ENCODE measurements at places on chromosomes 16 and 17.
A peak's percentile ranks its signal among the peaks of the same experiment; 100 is the strongest.

DNA sequence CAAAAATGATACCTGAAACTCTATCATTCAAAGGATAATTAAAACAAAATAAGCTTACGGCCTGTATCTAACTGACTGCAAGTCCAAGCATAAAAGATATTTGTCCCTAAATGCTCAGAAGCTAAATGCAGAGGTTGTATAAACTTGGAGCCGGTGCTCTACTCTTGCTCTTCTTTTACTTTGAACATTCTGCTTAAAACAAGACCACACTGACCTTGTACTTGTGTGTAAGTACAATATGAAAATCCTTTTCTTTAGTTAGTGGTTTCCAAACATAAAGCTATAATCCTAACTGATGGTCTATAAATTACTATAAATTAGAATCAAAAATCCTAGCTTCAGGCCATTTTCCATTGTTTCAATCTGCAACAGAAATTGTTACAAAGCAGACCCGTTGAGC is 74.6 kb downstream of the SPAG9 start:
- no peak for DNase-seq

DNA sequence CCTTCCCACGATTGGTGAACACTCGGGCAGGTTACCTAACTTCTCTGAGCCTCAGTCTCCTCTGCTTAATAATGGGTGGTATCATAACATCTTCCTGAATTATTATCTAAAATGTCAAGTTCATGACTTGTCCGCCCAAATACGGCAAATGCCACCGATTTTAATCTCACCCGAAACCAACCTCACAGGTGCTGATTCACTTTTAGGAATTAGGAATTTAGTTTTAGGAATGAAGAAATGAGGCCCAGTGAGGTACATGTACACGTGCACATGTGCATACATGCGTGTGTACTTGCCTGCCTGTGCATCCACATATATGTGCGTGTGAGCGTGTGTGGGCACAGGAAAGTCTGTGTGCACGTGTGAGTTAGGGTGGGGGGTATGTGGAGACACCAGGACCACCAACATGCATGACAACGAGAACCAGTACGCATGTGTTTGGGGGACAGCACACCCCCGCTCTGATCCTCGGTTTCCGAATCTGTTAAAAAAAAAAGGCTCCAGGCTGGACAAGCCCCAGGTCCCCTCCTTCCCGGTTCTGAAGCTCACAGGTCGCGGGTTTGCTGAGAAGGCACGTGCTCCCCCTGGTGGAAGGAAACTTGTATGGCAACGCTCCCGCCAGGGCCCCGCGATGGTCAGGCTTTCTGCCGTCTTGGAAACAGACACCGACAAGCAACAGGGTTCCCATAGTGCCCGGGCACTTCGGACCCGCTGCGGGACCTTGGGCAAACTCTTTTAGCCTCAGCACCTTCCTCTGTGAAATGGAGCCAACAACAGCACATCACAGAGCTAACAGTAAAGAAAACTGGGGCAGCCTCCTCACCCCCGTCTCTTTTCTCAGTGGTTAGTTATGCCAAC is 219.2 kb downstream of the RBFOX3 start:
- peak; percentile 37 for DNase-seq

- no peak for DNase-seq
Measured at GRCh38 chr16:82384017-82384416, 214.0 kb upstream of the MPHOSPH6 start.

DNA sequence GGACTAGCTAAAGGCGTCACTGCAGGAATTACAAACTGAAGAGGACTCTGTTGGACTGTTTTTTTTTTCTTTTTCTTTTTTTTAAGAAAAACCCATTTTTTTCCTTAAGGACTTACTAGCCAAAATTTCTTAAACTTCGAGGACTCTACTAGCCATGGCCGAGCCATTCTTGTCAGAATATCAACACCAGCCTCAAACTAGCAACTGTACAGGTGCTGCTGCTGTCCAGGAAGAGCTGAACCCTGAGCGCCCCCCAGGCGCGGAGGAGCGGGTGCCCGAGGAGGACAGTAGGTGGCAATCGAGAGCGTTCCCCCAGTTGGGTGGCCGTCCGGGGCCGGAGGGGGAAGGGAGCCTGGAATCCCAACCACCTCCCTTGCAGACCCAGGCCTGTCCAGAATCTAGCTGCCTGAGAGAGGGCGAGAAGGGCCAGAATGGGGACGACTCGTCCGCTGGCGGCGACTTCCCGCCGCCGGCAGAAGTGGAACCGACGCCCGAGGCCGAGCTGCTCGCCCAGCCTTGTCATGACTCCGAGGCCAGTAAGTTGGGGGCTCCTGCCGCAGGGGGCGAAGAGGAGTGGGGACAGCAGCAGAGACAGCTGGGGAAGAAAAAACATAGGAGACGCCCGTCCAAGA is 878 bp downstream of the HEXIM1 start:
- DNase-seq, result no peak

GRCh38 chr17:2343421-2343820 is 6.1 kb downstream of the SGSM2 start:
- DNase-seq, result no peak

DNA sequence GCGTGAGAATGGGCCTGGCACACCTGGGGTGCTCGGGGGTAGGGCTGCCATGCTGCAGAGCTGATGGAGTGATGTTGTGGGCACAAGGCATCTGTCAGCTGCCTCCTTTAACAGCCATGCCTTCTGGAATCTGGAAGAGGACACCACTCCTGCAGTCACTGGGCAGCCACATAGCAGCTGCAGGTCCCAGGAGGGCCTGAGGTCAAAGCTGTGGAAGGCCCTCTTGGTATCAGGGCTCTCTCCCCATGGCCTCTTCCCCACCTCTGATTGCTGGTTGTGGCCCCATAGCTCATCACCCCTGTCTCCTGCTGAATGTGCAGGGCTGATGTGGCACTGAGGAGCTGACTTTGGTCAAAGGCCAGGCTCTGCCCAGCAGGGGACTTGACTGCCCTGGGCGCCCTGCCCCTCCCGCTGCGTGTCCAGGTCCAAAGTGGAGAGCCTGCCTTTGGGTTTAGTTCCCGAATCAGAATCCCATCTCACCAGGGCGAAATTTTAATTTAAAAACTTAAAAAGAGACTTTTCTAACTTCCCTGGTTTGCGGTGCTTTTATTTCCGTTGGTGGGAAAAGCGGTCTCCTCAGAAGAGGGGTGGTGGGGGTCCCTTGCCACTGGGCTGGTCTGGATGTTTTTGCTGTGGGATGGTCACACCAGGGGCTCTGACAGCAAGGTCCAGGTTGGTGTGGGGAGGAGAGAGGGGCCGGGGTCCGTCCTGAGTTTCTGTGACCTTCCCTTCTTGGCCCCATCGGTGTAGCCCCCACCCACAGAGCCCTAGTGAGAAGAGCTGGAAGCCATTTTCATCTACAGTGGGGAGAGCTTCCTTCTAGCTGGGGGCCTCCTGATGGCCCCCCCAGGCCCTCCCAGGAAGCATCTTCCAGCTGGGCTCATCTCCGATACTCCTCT is 5.9 kb downstream of the UBALD2 start:
- DNase-seq, result no peak

GRCh38 chr17:36715951-36716350 is 114.6 kb downstream of the MRM1 start:
- no peak for DNase-seq

DNA sequence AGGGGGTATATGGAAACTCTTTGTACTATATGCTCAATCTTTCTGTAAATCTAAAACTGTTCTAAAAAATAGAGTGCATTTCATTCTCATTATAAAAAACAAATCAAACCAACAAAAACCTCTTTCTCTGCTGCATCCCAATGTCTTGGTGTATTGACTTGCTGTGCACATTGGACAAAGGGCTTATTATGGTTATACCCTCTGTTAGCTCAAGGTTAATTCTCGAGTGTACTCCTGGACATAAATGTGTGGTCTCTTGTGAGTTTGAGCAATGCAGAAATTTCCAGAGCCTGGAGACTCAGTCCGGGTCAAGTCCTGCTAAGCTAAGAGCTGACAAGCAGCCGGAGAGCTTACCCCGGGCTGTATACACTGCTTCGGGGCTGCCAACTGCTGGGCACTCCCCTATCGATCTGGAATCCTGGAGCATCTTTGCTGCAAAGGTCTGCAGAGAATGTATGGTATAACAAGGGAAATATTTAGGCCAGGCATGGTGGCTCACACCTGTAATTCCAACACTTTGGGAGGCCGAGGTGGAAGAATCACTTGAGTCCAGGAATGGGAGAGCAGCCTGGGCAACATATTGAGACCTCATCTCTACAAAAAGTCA is 66.2 kb upstream of the BRD7 start:
- DNase-seq, result no peak

DNA sequence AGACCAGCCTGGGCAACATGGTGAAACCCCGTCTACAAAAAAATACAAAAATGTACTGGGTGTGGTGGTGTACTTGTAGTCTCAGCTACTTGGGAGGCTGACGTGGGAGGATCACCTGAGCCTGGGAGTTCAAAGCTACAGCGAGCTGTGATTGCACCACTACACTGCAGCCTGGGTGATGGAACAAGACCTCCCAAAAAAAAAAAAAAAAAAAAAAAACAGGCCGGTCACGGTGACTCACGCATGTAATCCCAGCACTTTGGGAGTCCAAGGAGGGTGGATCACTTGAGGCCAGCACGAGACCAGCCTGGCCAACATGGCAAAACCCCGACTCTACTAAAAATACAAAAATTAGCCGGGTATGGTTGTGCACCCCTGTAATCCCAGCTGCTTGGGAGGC is 12.7 kb upstream of the APPBP2 start:
- no peak for DNase-seq

- DNase-seq, result no peak
Measured at GRCh38 chr16:6641091-6641490, 691.6 kb upstream of the RBFOX1 start.

GRCh38 chr17:1455291-1455796 is 688 bp downstream of the CRK start:
- DNase-seq, result no peak

DNA sequence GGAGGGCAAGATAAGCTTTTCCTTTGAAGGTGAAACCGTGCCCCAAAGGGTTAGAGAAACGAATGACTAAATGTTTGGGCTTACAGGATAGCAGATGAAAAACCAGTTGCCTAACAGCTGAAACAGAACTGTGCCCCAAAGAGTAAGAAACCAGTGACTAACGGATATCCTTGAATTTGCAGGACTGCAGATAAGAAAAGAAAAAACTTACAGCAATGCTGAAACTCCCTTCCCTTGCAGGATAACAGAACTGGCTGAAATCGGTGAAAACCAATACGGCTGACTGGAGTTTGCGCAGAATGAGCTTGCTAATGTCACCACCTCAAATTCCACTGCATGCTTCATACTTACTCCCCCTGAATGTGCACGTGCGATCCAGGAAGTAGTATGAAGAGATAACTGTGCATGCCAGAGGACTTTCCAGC is 175.2 kb upstream of the NLRP1 start:
- no peak for DNase-seq

DNA sequence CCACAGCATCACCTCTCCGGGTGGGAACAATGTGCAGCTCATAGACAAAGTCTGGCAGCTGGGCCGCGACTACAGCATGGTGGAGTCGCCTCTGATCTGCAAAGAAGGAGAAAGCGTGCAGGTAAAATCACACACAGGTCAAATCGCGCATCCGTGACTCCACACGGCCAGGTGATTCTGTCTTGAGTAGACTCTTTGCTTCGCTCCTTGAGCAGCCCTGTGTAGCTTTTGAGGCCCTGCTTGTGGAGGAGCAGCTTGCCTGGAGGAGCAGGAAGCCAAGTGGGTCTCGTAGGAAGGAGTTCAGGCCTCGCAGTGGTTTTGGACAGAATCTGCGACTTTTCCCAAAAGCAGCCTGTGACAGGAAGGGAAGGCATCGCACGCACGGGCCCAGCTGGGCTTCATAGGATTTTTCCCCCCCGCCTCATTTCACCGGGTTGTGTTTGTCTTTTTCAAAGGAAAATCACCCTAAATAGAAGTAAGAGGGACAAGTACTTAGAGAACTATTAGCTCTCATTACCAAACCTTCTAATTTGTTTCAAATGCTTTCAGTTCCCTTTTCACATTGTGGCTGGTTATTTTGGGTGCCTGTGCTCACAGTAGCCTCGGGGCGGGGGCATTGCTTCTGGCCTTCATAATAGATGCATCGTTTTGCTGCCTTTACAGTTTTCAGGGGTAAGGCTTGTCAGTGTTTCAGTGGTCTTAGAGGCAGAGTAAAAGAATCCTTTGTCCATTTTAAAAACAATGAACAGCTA is 71.5 kb downstream of the SEC14L1 start:
- no peak for DNase-seq

GRCh38 chr16:50940275-50940854 is 198.5 kb downstream of the CYLD start:
- no peak for DNase-seq

DNA sequence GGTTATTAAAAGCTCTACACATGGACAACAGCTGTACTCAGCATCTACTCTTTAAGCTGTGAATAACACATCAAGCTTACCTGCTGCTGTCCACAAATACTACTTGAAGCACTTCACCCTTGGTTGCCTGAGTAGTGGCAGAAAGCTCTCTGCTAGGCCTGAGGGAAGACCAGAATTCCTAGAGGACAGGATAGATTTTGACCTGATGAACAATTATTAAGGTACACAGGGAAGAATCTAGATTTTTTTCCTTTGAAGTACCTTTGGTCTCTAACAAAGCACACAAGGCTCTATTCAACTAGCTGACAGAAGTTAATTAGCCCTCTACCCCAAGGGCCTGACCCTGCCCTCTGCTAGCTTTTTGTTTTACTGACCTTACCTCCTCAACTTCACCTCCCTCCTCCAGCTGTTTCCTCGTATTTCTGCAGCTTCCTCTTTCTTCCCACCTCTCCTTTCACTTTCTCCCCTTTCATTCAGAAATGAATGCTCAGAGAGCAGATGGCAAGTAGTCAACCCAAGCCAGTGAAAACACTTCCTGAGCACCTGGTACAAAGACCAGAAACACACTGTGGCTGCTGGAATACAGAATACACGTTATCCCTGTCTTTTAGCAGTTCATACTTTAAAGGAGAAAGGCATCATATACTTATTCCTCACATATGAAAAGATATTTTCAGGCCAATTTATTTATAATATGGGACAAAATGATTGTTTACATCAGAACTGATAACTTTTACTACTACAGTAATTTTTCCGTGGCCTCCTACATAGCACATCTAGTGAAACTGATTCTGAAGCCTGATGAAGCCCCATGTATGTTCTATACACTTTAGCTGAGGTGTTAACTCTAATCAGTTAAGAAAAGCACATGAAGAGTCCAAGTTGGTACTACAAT is 5.7 kb upstream of the VEZF1 start:
- no peak for DNase-seq

All from stimulated activated CD4-positive, alpha-beta T cell treated with anti-CD3 and anti-CD28 coated beads, TNF-alpha, amount 100 ng/mL, for 48 hours (primary cell).